Activated T-cell treated with anti-CD3 and anti-CD28 coated beads, Interleukin-2, amount 50 U/mL, for 72 hours (primary cell): ENCODE measurements at places on chromosomes 5 and 9. TPM values are rescaled to one million over a fixed set of nuclear protein-coding genes. Genes with fewer than 3 reads are reported as not detected.

Gene ARL14EPL
- not detected for total RNA-seq

Gene SKP2
- 25.3 TPM for total RNA-seq

Gene CER1
- not detected for total RNA-seq

Gene SLC25A2
- total RNA-seq, result 0.63 TPM

- peak overlapping the region; percentile 87 for H3K27ac ChIP-seq
- peaks cover 8% of the 10 kb centered on the region for H3K4me1 ChIP-seq
- H3K4me3 ChIP-seq, result no peak overlapping the region
- H3K36me3 ChIP-seq, result no peaks in the 10 kb centered on the region
- no peaks in the 10 kb centered on the region for H3K27me3 ChIP-seq
- DNase-seq, result no peak
Observed at GRCh38 chr5:157877821-157878220, 18.9 kb upstream of the CLINT1 start.
